ENCODE measurements at places on chromosomes 16 and 17. TPM values are rescaled to one million over a fixed set of nuclear protein-coding genes. Genes with fewer than 3 reads are reported as not detected.

Gene NPIPB6
- total RNA-seq = 11.4 TPM

Gene ASIC2
- 11.5 TPM for total RNA-seq

Gene PRPSAP1
- 73.0 TPM for total RNA-seq

Gene GGT6
- 6.9 TPM for total RNA-seq

Gene ABCC11
- not detected for total RNA-seq

Gene SLFN11
- total RNA-seq = 14.7 TPM
